Kidney (tissue), 22 donors: ENCODE measurements at places on chromosomes 1 and 21. TPM values are rescaled to one million over a fixed set of nuclear protein-coding genes. Genes with fewer than 3 reads are reported as not detected.

The OR10Z1 gene
- polyA plus RNA-seq: not detected

The DCAF8 gene
- polyA plus RNA-seq: 69.6 TPM

The S100A5 gene
- polyA plus RNA-seq: 1.9 TPM

The GJA5 gene
- polyA plus RNA-seq: 36.4 TPM

The DNAJC28 gene
- polyA plus RNA-seq: 4.6 TPM

The LORICRIN gene
- not detected for polyA plus RNA-seq

The GSTM1 gene
- polyA plus RNA-seq: 61.2 TPM

The MAP3K21 gene
- polyA plus RNA-seq: 7.4 TPM

The FCRLA gene
- polyA plus RNA-seq: not detected

The S1PR1 gene
- 14.2 TPM for polyA plus RNA-seq

- DNase-seq: peak; percentile 43
Observed at GRCh38 chr1:76269155-76269554, 194.6 kb downstream of the ST6GALNAC3 start.

GRCh38 chr1:26864610-26865480 is 1.9 kb downstream of the SFN start:
- peak; percentile 99 for DNase-seq

DNA sequence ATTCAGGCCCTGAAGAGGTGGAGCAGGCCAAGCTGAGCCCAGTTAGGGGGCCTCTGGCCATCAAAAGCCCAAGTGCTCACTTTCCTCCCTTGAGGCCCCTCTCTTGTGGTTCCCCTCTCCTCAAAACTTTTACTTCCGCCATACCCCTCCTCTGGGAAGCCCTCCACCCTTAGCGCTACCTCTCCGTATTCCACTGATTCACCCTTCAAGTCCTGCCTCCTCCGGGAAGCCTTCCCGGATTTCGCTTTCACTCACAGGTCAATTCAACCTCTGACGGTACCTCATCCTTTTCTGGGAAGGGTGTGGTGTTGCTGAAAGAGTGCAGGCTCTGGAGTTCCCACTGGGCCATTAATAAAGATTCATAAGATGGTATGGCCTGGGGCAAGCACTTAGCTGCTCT is 19.1 kb downstream of the SPOCD1 start:
- DNase-seq: no peak

DNA sequence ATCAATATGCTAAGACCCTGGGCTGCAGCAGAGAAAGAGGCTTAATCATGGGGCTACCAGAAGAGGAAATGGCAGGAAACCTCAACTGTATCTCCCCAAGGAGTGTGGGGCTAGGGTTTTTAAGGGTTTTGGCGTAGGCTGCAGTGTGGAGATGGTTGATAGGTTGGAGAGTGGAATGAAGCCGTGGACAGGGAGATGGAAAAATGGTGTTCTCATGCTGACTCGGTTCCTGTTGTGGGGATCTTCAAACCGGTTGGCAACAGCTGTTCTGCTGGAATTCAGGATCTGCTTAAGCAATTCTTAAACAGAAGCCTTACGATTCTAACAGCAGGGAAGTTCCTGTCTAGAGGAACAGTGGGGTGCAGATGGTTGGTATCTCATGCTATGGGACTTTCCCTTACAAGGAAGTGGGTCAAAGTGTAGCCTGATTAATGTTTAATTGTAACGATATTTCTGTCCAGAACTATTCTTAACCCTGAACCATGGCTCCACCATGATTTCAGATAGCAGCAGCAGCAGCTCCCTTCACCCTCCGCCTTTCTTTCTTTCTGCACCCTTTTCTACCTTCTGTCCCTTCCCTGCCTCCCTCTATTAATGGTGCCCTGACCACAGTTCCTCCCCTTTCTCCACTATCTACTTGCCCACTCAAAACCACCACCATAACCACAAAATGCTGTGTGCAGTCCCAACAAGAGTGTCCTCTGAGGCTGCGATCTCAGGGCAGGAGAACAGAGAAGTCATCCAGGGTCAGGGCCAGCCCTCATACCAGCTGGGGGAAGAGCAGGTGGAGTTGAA is 30.8 kb downstream of the RSPH1 start:
- DNase-seq: peak; percentile 11

DNA sequence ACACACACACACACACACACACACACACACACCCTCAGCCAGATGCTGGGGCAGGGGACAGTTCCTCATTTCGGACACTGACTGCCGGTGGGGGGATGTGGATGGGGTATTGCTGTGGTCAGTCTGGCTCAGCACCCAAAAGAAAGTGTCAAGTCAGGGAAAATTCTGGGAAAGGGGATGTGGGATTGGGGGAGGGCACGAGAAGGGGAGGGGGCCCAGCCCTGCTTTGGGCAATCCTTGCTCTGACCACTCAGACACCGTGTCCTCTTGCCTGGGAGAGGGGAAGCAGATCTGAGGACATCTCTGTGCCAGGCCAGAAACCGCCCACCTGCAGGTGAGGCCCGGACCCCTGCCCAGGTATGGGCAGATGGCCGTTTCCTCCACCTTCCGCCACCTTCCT is at the start of gene C1QC:
Gene C1QC (plus strand): TSS at position 253 of the 400 bp plus-strand sequence. CDS start 391 bp downstream, outside the sequence.
- no peak for DNase-seq

DNA sequence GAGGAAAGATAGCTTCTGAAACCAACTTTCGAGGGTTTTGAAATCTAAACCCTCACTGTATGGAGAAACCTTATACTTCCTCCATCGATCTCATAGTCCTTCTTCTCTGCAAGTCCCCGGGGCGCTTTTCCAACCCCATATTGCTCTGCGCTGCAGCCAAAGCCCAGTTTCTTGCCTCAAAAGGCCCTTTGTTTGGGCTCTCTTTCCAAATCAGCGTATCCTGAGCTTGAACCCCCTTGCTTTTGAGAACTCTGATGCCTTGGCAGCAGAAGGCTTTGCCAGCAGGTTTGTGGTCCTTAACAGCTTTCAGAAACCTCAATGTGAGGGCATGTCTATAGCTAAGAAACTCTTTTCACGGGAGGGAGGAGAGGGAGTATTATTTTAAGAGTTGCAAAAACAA is 21.6 kb downstream of the PLPP3 start:
- DNase-seq: no peak

DNA sequence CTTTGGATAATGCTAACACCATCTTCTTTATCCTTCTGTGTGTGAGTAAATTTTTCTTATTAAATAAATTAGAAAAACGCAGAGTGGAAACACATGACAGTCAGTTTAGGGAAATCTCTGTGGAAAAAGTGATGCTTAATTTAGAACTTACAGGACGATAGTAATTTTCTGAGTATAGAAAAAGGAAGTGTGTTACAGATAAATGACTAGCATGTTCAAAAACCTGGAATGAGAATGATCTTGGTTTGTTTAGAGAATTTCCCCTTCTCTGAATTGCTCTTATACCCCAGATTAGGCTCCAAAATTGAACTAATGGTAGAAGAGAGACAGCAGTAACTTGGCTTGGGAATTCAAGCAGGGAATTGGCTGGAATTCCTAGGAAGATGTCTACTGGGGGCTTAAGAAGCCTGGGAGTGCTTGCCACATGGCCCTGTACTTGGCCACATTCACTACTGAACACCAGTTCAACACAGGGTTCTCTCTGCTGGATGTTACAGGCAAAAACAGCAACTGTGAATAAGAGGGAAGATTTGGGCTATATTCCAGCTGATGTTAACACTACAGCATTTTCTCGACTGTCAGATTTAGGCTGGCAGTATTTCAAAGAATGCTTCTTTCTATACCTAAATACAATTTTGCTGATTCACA is 1004.2 kb downstream of the TTLL7 start:
- no peak for DNase-seq

DNA sequence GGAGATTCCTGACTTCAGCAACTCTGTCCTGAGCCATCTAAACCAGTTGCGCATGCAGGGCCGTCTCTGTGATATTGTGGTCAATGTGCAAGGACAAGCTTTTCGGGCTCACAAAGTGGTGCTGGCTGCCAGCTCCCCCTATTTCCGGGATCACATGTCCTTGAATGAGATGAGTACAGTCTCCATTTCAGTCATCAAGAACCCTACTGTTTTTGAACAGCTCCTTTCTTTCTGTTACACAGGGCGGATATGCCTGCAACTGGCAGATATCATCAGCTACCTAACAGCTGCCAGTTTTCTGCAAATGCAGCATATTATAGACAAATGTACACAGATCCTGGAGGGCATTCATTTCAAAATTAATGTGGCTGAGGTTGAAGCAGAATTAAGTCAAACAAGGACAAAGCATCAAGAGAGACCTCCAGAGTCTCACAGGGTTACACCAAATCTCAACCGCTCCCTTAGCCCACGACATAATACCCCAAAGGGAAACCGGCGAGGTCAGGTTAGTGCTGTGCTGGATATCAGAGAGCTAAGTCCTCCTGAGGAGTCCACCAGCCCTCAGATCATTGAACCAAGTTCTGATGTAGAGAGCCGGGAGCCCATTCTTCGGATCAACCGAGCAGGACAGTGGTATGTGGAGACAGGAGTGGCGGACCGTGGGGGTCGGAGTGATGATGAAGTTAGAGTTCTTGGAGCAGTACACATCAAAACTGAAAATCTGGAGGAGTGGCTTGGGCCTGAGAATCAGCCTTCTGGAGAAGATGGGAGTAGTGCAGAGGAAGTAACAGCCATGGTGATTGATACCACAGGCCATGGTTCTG is 2.3 kb downstream of the ZBTB37 start:
- DNase-seq: no peak

DNA sequence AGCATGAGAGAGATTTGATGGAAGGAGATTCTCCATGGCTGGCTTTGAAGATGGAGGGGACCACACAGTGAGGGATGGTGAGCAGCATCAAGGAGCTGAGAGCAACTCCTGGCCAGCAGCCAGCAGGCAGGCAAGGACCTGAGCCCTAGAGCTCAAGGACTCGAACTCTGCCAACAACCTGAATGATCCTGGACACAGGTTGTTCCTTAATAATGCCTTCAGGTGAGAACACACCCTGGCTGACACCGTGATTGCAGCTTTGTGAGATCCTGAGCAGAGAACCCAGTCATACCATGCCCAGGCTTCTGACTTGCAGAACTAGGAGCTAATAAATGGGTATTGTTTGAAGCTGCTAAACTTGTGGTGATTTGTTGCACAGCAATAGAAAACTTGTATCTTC is 183.1 kb downstream of the LMX1A start:
- DNase-seq: no peak

- DNase-seq: no peak
Observed at GRCh38 chr1:159941591-159942560, 3.5 kb downstream of the IGSF9 start.
